ENCODE measurements at places on chromosomes 7 and 10.

DNA sequence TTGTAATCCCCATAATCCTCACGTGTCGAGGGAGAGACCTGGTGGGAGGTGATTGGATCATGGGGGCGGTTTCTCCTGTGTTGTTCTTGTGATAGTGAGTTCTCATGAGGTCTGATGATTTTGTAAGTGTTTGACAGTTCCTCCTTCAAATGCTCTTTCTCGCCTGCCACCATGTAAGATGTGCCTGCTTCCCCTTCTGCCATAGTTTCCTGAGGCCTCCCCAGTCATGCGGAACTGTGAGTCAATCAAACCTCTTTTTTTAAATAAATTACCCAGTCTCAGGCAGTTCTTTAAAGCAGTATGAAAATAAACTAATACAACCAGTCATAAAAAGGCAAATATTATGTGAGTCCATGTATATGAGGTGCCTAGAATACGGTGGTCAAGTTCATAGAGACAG is 87.5 kb downstream of the FRMD4A start:
- DNase-seq, result no peak

- DNase-seq, result no peak
Measured at GRCh38 chr7:16083931-16084330, 337.4 kb downstream of the CRPPA start.

- no peak for DNase-seq
Measured at GRCh38 chr10:78617631-78618030, 451.1 kb upstream of the ZMIZ1 start.

- no peak for DNase-seq
Measured at GRCh38 chr7:90552521-90552920, 43.6 kb upstream of the CDK14 start.

- DNase-seq, result no peak
Measured at GRCh38 chr10:66394342-66395063, 531.3 kb upstream of the LRRTM3 start.

DNA sequence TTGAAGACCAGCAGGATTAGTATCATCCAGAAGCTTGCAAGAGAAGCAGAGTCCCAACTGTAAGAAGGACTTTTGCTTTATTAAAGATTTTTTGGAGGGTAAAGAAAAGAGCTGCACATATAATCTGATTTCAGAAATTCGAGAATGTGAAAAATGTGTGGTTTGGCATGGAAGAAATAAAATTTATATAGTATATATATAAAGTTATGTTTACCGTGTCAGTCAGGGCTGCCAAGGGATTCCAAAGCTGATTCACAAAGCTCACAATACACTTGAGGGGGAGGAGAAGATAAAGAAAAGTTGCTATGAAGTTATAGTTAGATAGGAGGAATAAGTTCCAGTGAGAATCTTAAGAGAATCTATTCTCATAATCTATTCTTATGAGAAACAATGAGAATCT is 231.8 kb upstream of the CACNA2D1 start:
- DNase-seq, result no peak
